ENCODE measurements at places on chromosomes 4 and X.

GRCh38 chrX:115427861-115428410 lies 133.0 kb upstream of the PLS3 start:
- no peak for DNase-seq

DNA sequence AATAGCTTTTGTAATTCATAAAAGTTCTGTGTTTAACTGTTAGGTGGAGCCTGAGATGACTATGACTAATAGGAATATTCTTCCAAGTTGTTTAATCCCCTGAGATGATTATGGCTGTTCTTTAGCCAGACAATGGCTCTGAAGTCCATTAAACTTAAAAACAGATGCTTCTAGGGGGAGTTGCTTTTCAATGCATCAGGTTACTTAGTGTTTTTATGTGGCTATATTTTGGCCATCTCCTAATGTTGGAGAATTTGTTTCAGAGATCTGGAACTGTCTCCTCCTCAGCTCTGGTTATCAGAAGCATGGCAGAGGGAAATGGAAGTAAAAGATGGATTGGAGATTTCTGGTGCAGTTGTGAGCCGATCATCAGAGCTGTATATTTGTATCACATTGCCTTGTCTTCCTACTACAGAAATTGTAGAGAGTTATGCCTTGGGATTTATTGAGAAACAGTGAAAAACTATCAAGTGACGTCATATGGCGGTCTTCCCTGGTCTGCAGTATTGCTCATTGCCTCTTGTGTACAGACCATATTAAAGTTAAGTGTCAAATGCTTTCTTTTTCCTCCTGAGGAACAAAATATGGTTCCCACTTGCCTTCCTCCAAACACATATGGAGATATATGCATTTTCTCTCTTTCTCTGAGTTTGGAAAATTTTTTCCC lies 29.8 kb downstream of the SGMS2 start:
- peak; percentile 42 for DNase-seq

DNA sequence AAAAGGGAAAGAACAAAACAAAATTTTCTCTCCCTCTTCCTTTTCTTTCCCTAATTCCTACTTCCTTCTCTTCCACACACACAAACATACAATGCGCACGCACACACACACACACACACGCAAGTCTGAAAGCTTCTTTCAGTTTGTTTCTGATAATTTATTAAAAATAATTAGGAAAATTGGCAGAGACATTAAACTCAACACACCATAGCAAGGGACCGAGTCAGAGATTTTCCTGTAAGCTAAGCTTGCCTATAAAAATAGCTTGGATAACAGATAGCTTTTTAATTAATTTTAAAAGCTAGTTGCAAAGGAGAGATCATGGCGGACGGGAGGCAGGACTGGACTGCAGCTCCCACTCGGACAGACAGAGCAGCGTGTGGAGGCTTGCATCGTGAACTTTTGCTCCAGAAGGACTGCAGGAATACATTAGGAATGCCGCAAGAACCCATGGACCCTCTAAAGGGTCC lies 92.6 kb upstream of the MAPK10 start:
- DNase-seq = no peak

DNA sequence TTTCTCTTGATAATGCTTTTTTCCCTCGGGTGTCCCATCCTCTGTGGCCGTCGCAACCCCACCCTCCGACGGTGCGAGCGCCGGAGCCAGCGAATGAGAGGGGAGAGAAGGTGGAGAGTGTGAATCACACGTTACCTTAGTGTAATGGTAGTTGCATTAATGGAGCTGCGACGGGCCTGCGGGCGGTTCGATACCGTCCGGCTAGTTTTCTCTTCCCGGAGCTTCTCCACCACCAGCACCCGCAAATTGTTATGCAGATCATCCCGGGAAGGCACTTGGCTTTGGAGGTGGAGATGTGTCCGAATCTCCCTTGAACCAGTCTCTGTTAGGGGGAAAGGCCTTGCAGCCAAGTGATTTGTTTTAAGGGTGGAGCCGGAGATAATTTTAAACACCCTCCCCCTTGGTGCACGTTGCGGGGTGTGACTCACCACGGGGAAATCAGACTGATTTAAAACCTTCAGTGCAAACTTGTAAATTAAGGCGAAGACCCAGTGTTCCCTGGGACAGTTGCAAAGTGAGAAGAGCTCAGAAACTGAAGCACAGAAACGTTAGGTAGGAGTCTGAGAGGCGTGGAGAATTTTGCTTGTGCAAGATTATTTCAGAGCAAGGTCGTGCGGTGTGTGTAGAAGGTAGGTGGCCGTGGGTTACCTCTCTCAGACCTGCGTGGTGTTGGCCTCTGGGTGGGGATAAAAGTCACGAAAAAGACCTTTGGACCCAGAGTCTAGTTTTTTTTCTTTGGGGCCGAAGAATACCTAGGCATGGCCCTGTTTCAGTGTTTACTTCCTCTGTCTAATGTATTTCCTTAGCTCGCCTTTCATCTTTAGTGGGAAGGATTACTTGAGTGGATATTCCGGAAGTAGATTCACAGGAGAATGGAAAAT lies 1.3 kb downstream of the AFF1 start:
- no peak for DNase-seq

DNA sequence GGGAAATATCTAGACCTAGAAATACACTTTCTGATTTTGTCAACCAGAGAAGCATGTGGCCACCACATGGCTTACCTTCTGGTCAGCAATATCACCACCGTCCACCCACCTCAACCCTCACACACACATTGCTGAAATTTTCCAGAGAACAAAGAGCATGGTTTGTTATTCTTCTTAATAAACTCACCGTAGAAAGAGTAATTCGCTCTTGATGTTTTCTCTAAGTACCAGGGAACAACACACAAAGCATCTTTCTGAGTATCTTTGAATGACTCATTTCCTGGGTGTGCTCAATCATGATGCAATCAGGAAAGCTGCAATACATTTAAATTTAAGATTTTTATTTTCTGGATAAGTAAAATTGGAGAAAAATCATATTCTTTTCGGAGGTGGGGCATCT lies 24.7 kb upstream of the LRAT start:
- DNase-seq = no peak

- DNase-seq = no peak
Observed at GRCh38 chr4:5892323-5893003, 423 bp downstream of the CRMP1 start.

DNA sequence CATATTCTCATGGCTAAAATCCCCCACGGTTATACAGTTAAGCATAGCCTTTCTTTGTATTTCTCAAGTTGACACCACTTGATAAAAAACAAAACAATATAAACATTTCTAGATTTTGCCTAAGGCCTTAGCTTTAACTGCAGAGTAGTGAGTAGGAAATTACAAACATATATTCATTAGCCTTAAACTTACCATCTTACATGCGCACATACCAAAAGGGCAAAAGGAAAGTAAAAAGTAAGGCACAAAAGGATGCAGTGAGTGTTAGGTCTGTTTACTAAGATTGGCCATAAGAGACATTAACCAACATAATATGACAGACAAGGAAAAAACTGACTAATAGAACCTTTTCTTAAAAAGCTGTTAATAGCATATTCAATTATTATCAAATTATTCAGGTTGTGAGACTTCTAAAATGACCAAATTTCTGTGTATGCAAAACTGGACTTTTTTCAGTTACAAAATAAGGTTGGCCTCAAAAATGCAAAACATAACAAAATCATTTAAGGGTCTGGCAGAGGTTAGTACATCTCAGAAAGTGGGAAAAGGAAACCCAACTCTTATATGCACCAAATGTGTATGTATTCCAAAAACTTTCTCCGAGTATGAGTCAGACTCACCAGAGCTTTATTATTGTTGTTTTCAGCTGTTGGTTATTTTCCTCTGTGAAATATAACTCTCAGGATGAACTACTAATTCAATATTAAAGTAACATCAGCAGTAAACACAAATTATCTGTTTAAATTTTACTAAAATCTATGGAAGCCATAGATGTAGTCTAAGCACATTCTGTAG lies 39.9 kb downstream of the SEPSECS start:
- DNase-seq = no peak

DNA sequence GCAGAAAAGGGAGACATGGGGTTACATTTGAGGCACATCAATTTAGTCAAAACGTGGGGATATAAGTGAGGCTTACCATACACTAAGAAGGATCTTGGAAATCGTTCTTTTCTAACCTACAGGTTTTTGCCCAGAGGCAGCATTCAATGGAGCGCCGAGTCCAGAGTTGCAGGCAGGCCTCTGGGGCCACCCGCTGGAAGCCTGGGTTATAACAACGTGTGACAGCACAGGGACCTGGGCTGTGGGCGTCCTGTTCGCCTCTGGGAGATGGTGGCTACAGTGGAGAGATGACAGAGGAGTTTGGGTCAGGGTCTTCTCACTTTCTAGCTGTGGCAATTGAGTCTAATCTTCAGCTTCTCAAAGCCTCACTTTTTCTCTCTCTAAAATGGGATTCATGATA lies 53.9 kb downstream of the ENPP6 start:
- DNase-seq = no peak

- DNase-seq = no peak
Observed at GRCh38 chrX:113473418-113473817, 632.8 kb upstream of the AMOT start.

DNA sequence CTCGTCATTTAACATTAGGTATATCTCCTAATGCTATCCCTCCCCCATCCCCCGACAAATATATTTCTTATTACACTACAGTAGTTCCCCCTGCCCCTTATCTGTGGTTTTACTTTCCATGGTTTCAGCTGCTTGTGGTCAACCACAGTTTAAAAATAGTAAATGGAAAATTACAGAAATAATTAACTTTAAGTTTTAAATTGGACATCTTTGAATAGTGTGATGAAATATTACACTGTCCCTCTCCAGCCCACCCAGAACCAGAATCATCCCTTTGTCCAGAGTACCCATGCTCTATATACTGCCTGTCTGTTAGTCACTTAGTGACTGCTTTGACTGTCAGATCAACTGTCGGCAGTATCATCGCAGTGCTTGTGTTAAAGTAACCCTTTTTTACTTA lies 47.4 kb upstream of the VEGFC start:
- no peak for DNase-seq

GRCh38 chr4:33184657-33185290 lies 2464.6 kb downstream of the PCDH7 start:
- DNase-seq = no peak

- no peak for DNase-seq
Observed at GRCh38 chrX:40877887-40878286, 142.5 kb upstream of the MED14 start.

- DNase-seq = no peak
Observed at GRCh38 chr4:104413487-104413886, 81.2 kb downstream of the CXXC4 start.

DNA sequence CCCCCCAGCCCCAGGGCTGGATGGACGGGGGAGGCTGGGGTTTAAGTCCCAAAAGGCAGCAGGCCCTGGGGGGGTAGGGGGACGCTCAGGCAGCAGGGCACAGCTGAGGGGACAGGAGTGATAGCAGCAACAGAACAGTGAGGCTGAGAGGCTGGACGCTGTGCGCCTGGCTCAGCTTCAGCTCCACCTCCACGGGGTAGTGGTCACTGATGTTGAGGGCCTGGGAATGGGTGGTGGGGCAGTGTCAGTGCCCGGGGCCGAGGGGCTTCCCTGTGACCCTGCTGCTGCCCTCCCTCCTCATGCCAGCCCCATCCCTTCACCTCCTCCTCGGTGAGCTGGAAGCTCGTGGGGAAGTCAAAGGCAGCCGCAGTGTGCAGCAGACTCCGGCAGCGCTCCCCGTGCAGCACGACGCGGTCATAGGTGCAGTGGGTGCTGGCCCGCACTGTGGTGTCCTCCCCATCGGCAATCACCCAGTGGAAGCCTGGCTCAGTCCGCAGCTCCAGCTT lies 4.5 kb downstream of the RPL10 start:
- no peak for DNase-seq

Measured in GM04504 (cell line).